Occipital lobe (tissue), 3 donors: ENCODE measurements at places on chromosomes 4 and X.
A peak's percentile ranks its signal among the peaks of the same experiment; 100 is the strongest.

DNA sequence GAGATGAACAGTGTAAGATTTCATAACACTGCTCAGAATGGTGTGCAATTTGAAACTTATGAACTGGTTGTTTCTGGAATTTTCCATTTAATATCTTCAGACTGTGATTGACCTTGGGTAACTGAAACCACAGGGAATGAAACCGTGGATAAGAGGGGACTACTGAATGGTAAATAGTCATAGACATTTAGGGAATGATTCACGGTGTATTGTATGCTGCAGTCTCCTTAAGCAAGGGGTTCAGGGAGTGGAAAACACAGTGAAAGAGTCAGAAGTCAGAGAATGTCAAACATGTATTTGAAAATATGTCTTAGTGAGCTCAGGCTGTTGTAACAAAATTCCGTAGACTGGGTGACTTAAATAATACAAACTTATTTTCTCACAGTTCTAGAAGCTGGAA is 398.2 kb upstream of the DIPK2B start:
- no peak for DNase-seq

- peak; percentile 30 for DNase-seq
Observed at GRCh38 chr4:1834047-1834775, 21.7 kb downstream of the LETM1 start.

DNA sequence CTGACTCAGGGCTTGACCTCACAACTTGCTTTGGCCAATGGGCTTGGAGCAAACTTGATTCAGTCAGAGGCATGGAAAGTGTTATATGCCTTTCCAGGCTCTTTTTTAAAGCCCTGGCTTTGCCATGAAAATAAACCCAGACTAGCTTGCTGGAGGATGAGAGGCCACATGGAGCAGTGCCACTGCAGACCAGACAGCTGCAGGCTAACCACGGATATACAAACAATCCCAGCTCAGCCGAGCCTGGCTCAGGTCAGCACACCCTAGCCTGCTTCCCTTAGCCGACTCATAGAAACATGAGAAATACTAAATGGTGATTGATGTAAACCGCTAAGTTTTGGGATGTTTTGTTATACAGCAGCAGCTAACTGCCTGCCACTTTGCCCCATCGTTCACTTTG is 345.1 kb downstream of the ARHGAP10 start:
- DNase-seq = no peak

- DNase-seq = no peak
Observed at GRCh38 chr4:21979196-21979595, 30.6 kb upstream of the KCNIP4 start.

GRCh38 chr4:184763150-184763780 is 29.4 kb upstream of the CENPU start:
- DNase-seq = no peak
